ENCODE measurements at places on chromosomes 6 and 20.

- DNase-seq = no peak
Measured at GRCh38 chr6:125154118-125154760, 666 bp downstream of the TPD52L1 start.

DNA sequence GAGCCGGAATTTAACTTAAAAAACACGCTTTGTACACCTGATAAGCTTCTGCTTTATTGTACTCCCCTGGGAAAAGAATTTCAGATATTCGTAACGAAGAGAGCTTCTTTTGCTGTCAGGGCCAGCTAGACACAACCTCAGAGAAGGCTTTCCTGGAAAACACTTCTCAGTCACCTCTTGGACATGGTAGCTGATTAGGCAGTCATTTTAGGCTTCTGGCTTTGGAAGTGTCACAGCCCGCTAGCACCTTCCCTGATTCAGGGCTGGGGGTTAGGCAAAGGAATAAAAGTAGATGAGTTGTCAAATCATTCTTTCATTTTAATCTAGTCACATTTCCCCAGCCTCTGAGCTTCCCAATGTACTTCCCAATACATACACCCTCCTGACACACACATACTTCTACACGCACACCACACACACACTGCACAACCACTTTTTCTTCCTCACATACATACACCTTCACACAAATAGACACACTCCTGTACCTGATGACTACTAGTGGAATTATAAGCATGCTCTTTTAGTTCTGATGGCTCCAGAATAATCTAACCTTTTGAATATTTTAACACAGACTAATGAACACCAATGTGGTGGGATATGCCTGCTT, 34.9 kb upstream of the TINAG start:
- DNase-seq = no peak

DNA sequence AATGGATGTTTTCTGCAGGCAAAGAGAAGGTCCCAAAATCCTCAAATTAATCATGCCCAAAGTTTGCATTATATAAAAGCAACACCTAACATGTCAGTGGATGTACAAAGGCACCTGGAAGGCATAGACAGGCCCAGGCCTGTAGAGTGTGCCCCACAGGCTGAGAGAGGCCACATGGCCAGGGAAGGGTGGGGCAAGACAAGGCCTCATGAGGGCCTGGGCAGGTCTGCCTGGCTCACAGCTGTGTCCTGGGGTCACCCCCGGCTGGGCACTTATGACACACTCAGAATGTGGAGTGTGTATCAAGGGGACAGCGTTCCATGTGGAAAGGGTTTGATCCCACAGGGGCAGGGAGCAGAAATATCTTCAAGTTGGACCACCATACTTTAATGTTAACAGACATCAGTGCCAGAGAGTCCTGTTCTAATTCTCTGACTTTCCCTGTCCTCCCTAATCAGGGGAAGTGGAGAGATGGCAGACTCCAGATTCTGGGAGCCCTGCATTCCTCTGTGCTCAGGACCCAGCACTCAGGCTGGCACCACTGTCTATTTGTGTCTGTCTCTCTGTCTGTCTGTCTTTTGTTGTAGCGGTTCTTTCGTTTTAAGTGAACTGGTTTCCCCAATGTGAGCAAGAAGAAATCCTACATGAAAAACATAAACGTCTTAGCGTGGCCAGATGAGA, 178.3 kb upstream of the FOXA2 start:
- no peak for DNase-seq

GRCh38 chr20:56925831-56926170, 296.7 kb downstream of the TFAP2C start:
- DNase-seq = no peak

DNA sequence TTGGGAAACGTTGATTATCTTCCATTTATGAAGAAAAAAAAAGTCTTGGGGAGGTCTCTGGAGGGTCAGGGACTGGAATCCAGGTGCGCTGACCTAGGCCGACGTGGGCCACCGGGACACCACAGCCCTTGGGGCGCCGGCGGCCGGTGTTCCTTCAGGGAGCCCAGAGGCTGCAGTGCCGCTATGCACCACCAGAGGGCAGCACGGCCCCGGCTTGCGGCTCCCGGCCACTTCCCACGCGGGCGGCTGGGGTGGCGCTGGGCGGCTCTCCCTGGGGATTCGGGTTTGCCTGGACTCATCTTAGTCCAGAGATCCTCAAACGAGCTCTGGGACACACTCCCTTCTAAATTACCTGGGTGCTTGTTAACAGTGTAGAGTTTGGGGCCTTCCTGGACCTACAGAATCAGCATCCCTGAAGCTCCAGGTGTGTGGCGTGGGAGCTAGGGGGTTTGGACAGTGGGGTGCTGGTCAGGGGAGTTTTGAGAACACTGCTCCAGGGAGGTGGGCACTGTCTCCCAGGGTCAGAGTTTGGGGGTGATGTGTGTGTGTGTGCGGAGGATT, 23.0 kb upstream of the GTSF1L start:
- peak; percentile 69 for DNase-seq

GRCh38 chr6:74284284-74284683, 588.3 kb downstream of the CD109 start:
- no peak for DNase-seq

GRCh38 chr6:169344750-169345065, 91.1 kb upstream of the THBS2 start:
- DNase-seq = no peak

DNA sequence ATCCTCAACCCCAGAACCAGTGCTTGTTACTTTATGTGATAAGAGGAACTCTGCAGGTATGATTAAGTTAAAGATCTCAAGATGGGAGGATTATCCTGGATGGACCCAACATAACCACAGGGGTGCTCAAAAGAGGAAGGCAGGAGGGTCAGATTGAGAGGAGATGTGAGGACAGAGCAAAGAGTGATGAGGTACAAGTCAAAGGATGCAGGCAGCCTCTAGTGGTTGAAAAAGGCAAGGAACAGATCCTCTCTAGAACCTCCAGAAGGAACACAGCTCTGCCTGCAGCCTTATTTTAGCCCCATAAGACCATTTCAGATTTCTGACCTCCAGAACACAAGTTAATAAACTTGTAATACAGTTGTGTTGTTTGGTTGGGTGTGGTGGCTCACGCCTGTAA, 41.2 kb downstream of the PDSS2 start:
- no peak for DNase-seq

DNA sequence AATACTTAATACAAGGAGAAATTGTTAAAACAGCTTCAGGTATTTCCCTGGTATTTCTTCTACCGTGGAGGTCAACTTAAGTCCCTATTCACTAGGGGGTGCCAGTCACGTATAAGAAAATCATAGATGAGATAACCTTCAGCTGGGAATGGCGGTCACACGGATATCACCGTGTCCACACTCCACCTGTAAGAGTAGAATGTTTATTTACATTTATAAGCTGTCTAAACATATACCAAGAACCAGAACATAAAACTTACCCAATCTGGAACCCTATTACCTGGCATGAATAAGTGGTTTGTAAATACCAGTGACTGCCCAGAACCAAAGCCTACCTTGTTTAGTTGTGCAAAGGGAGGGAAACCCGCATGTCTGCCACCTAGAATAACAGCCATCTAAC, 1.9 kb upstream of the ELOVL4 start:
- peak; percentile 36 for DNase-seq

DNA sequence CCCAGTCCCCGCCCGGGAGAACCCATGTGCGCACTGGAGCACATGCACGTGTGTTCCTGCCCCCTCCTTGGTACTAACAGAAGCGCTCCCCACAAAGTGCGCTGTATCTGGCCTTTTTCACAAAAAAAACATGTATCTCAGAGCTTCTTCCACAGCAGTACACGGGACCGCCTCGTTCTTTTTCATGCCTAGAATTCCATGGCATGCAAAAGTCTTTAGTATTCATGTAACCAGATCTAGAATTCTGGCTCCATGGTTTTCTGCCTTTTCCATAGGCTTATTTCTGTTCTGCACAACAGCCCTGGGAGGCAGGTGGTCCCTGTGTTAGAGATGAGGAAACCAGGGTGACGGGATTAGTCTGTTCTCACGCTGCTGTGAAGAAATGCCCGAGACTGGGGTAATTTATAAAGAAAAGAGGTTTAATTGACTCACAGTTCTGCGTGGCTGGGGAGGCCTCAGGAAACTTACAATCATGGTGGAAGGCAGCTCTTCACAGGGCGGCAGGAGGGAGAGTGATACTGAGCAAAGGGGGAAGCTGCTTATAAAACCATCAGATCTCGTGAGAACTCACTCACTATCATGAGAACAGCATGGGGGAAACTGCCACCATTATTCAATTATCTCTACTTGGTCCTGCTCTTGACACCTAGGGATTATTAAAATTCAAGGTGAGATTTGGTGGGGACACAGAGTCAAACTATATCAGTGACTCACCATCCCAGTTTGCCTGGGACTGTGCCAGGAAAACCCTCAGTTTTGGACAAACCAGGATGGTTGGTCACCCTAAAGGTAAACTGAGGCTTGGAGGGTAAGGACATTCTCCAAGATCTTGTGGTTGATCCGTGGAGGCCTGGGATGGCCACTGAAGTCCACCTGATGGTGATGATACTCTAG, 41.0 kb downstream of the C20orf203 start:
- DNase-seq = no peak

- no peak for DNase-seq
Measured at GRCh38 chr6:143149771-143150170, 89.1 kb downstream of the AIG1 start.

DNA sequence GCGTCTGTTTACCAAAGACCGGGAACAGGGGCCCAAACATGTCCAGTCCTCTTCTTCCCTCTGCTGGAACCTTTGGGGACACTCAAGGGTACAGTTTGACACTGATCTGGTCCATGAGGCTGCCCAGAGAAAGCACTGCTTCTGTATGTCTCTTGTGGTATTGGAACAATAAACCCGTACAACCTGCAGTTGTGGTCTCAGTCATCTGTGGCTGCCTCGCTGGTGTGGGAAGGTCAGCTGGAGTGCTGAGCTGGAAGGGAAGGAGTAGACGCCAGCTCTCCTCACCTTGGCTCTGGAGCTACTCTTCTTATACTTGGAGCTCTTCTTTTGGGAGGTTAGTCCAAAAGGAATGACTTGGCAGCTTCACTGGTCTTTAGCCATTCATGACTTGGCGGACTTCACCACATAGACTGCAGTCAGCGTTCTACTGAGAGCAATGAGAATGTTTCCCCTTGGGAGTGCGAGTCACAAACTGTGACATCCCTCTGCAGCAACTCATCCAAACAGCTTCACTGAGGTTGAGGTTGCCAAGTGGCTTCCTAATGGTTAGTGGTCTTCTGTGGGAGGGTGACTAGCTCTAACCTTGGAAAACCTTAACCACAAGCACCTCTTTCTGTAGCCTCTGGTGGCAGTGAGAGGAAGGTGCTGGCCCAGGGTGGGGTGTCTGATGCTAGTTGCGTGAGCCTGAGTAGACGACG, 81.2 kb downstream of the ASXL1 start:
- DNase-seq = peak; percentile 25

DNA sequence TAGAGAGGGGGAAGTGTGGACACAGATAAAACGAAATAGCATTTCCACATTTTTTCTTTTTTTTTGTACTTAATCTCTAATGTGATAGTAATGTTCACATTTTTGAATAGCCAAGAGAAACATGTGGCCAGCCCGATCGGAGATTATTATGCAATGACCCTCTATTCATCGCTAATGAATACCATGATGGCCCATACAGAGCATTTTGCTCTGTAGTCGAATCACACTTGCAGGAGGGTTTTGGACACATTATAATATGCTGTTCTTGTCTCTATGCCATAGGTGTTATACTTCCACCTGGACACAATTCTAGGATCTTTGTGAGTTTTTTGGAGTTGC, 60.1 kb downstream of the MTHFD1L start:
- DNase-seq = no peak

DNA sequence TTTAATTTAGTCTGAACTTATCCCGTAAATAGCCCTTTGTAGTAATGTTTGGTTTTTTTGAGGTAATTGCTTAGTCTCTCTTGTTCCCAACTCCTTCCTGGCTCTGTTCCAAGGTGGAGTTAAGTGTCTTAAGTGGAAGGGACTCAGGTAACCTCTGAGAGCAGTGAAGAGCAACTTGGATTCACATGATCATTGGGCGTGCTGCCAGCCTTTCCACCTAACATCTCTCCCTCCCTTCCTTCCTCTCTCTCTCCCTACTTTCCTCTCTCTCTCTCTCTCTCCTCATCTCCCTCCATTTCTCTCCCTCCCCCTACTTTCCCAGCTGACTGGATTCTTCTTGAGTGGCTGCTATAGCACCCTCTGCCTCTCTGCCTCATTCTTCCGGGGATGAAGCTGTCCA, 232.9 kb upstream of the SASH1 start:
- DNase-seq = no peak

DNA sequence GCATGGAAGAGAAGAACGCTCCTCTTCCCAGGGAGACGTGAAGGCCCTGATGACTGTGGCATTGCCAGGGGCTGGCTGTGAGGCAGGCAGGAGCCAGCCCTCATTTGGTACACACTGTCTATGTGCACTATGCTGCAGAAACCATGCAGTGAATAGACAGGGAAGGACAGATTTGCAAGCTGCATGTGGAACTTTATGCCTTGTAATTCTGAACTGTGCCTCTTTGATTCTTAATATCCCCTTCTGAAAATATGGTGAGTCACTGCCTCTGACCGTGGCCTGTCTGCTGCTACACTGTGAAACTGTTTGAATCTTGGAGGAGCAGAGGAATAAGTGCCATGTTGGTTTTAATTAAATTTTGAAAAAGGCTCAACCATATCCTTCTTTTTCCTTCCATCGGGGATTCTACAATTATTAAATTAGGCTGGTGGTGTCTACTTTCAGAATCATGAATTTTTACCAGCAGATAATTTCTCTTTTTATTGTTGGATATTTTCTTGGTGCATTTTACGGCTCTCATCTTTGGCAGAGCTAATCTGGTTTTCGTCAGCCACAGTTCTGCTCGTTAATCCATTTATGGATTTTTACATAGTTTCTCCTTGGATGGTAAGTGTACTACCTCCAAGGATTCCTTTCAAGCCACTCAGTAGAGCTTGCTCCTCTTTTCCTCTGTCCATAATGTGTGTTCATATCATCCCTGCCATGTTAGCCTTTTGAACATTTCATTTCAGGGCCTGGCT, 301.0 kb upstream of the SLC35B3 start:
- no peak for DNase-seq

- no peak for DNase-seq
Measured at GRCh38 chr6:2497922-2498623, 252.6 kb downstream of the MYLK4 start.

Measured in stimulated activated CD4-positive, alpha-beta T cell treated with anti-CD3 and anti-CD28 coated beads, Interleukin-15, amount 100 ng/mL, for 48 hours (primary cell).